ENCODE measurements at places on chromosomes 4 and X.

GRCh38 chr4:70706044-70706461 lies 15.7 kb upstream of the RUFY3 start:
- peak overlapping the region; percentile 94 for H3K4me3 ChIP-seq
- no peak for DNase-seq
- peaks cover 28% of the 10 kb centered on the region for H3K4me1 ChIP-seq
- no peaks in the 10 kb centered on the region for H3K36me3 ChIP-seq
- H3K27me3 ChIP-seq, result peaks cover 3% of the 10 kb centered on the region

DNA sequence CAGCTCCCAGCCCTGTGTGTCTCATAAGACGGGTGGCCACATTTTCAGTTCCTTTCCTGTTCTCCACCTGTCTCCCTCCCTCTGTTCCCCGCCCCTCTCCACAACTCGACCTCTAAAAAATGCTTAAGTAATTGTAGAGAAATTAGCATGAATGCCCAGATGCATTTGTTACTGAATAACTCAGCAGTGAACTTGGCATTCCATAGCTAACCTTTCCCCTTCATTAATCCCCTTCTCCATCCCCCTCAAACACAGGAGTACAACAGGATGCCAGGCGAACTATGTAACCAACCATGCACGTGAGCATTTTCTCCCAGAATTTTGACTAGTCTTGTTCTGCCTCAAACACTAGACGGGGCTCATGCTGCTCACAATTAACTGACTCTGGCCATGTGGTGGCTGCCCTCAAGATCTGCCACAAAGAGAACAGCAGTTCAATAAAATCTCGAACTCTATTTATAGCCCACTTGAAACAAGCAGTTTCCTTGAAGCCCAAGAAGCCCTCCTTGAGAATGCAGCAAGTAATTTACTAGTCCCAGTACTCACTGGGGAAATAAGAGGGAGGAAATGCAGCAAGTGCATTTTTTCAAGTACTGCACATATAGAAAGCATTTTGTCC lies 351.2 kb downstream of the ARHGAP24 start:
- H3K4me1 ChIP-seq, result no peaks in the 10 kb centered on the region
- no peak for DNase-seq
- H3K4me3 ChIP-seq, result no peak overlapping the region
- no peaks in the 10 kb centered on the region for H3K27me3 ChIP-seq
- H3K27ac ChIP-seq, result no peak overlapping the region

- H3K27me3 ChIP-seq, result no peaks in the 10 kb centered on the region
- no peak overlapping the region for H3K27ac ChIP-seq
- DNase-seq, result no peak
- no peak overlapping the region for H3K4me3 ChIP-seq
Observed at GRCh38 chr4:181138116-181138515, 1105.1 kb upstream of the TENM3 start.

DNA sequence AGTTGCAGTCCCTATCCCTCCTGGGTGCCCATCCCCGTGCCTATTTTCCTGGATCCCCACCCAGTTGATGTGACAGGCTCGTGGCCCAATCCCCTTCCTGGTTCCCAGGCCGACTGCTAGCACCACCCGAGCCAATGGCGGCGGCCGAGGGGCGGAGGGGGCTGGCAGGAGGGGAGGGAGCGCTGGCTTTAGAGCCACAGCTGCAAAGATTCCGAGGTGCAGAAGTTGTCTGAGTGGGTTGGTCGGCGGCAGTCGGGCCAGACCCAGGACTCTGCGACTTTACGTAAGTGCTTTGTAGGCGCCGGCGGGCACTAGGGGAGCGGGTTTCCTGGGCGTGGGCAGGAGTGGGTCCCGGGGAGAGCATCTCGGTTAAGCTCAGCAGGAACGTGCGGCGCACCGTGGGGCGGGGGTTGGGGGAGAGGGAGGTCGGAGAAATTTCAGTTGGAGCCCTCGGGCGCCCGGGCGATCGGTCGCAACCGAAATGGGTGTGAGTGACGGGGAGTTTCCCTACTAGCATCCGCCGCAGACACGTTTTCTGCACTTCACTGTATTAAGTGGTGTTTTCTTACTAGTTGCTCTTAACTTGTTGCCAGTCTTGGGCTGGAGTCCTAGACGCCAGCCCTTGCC lies at the start of gene PLS3:
TSS of gene PLS3 (plus strand) at position 197 of the 627 bp plus-strand sequence. CDS start 49,077 bp downstream, outside the sequence.
- no peaks in the 10 kb centered on the region for H3K4me1 ChIP-seq
- H3K27ac ChIP-seq, result no peak within 1 kb of the TSS
- H3K36me3 ChIP-seq, result no peaks in the 10 kb centered on the region
- peak within 1 kb of the TSS; percentile 67 for H3K4me3 ChIP-seq
- DNase-seq, result peak; percentile 0

DNA sequence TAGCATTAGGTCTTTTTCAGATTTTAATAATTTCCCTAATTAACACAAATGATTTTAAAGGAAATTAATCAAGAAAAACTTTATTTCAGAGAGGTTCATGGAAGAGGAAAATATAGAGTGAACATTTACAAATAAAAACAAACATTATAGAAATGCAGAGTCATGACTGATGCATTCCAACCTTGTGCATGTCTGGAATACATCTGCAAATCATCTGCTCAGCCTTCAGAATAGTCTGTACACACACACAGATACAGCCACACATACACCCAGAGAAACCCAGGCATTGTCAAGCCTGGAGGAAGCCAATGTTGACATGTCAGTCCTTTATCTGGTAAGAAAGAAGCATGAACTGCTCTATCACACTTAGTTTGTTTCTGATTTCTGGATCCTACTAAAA lies 61.3 kb upstream of the NFKB1 start:
- H3K27me3 ChIP-seq, result peaks cover 12% of the 10 kb centered on the region
- no peak for DNase-seq
- H3K36me3 ChIP-seq, result peaks cover 3% of the 10 kb centered on the region
- H3K27ac ChIP-seq, result no peak overlapping the region
- no peaks in the 10 kb centered on the region for H3K4me1 ChIP-seq
- no peak overlapping the region for H3K4me3 ChIP-seq

GRCh38 chr4:183360161-183360919 lies 38.1 kb upstream of the CLDN24 start:
- no peak overlapping the region for H3K4me3 ChIP-seq
- DNase-seq, result no peak
- no peaks in the 10 kb centered on the region for H3K36me3 ChIP-seq

DNA sequence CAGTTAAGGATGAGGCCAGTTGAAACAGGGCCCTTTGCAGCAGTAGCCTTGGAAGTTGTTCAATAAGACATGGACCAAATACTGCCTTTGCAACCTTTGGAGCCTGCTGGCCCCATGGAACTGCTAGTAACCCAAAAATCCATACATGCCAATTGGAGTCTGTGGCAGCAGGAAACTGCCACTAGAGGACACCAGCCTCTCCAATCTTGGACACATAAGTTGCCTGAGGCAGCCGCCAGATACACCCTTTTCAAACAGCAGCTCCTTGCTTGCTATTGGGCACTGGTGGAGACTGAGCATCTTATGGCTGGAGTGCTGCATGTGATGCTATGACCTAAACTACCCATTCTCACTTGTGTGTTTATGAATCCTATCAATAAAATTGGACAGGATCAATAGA lies 14.8 kb upstream of the LAP3 start:
- no peak for DNase-seq
- H3K27ac ChIP-seq, result no peak overlapping the region
- H3K4me1 ChIP-seq, result no peaks in the 10 kb centered on the region
- H3K27me3 ChIP-seq, result peaks cover 1% of the 10 kb centered on the region

- DNase-seq, result no peak
- H3K36me3 ChIP-seq, result no peaks in the 10 kb centered on the region
- H3K27me3 ChIP-seq, result no peaks in the 10 kb centered on the region
Observed at GRCh38 chr4:166301266-166301665, 428.2 kb downstream of the TLL1 start.

DNA sequence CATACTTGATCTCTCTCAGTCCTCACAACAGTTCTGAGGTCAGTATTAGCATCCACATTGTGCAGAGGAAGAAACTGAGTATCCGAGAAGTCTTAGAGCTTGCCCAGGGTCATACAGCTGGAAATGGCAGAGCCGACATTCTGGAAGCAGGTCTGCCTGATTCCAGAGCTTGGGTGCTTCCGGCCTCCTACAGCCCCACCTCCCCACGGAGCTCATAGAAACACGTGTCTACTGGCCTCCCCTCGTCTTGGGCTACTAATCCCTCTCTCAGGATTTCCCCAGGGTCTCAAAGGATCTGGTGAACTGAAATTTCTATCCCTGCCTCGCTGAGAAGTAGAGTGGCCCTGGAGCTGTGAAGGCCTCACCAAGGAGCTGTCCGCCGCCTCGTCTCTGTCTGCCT lies 12.0 kb upstream of the KDM5C start:
- H3K4me1 ChIP-seq, result no peaks in the 10 kb centered on the region
- DNase-seq, result no peak
- no peak overlapping the region for H3K4me3 ChIP-seq
- H3K36me3 ChIP-seq, result no peaks in the 10 kb centered on the region
- no peak overlapping the region for H3K27ac ChIP-seq

DNA sequence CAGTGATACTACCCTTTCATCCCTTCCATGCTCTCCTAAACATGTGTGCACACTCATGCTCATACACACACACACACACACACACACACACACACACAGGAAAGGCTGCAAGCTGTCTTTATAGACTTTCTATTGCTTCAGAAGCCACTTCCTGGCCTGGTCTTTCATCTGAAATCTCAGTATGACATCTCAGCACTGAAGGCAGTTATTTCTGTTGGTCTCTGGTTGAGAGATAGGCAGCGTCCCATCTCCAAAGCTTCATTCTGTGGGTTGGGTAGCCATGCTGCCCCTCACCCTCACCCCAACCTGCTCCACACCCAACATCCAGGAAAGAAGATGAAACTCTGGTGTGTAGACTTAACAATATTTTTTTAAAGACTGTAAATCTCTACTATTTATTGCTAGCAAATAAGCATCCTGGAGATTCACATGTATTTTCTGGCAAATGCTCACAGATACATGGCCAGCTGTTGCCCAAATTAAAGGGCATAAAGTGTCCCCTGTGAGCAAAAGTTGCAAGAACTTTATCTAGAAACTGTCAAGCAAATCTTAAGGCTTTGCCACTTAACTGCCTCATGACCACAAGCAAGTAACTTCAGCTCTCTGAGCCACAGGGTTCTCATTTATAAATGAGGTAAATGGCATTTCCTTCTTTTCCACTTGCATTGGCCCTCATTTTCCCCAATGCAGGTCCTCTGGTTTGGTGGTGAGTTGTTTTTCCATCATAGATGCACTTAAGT lies 189.8 kb upstream of the AFF2 start:
- peak overlapping the region; percentile 42 for H3K4me3 ChIP-seq
- DNase-seq, result peak; percentile 40
- no peaks in the 10 kb centered on the region for H3K27me3 ChIP-seq
- H3K27ac ChIP-seq, result peak overlapping the region; percentile 78
- H3K4me1 ChIP-seq, result peaks cover 34% of the 10 kb centered on the region

GRCh38 chrX:9906919-9907318 lies 60.2 kb upstream of the CLDN34 start:
- DNase-seq, result no peak
- no peak overlapping the region for H3K27ac ChIP-seq
- H3K4me3 ChIP-seq, result no peak overlapping the region
- peaks cover 14% of the 10 kb centered on the region for H3K27me3 ChIP-seq

DNA sequence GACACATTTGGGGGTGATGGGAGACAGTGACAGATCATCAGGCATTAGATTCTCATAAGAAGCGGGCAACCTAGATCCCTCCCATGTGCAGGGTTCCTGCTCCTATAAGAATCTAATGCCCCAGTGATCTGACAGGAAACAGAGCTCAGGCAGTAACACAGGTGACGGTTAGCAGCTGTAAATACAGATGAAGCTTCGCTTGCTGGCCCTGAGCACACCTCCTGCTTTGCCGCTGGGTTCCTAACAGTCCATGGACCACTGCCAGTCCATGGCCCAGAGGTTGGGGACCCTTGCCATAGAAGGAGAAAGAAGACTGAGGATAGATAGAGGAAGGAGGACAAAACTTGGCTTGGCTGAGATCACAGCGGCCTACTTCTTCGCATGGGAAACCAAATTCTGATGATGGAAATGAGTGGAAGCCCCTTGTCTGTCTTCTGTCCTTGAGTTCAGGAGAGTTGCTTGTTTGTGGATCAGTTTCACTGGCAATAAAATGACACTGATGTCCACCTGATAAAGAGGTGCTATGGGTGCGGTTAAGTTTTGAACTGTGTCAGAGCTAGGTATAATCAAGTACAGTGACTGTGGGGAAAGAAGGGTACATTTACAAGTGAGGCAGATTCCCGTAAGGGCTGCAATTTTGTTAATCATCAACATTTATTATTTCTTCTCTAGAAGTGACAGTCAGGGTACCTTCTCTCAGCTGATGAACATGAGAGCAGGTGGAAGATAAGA lies 1.7 kb upstream of the TIFA start:
- no peak for DNase-seq
- peaks cover 13% of the 10 kb centered on the region for H3K36me3 ChIP-seq
- H3K4me3 ChIP-seq, result peak overlapping the region; percentile 87
- no peaks in the 10 kb centered on the region for H3K27me3 ChIP-seq
- H3K4me1 ChIP-seq, result peaks cover 73% of the 10 kb centered on the region

DNA sequence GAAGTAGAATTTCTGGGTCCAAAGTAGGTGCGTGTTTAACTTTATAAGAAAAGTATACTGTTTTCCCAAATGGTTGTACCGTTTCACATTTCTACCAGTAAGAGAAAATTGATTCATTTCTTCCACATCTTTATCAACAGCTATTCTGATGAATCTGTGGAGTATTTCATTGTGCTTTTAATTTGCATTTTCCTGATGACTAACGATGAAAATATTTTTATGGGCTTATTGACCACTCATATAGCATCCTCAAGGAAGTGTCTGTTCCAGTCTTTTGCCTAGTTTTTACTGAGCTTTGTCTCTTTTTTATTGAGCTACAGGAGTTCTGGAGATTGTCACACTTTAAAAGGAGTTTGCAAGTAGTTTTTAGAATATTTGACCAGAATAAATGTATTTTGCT lies 92.6 kb downstream of the ASB9 start:
- no peak overlapping the region for H3K4me3 ChIP-seq
- no peaks in the 10 kb centered on the region for H3K4me1 ChIP-seq
- H3K36me3 ChIP-seq, result no peaks in the 10 kb centered on the region
- no peak overlapping the region for H3K27ac ChIP-seq

GRCh38 chr4:143225167-143225566 lies 40.5 kb downstream of the USP38 start:
- H3K27me3 ChIP-seq, result no peaks in the 10 kb centered on the region
- DNase-seq, result no peak
- H3K4me3 ChIP-seq, result no peak overlapping the region
- H3K4me1 ChIP-seq, result no peaks in the 10 kb centered on the region

GRCh38 chr4:188941524-188942119 lies 802.4 kb downstream of the TRIML1 start:
- DNase-seq, result no peak
- no peak overlapping the region for H3K27ac ChIP-seq
- no peak overlapping the region for H3K4me3 ChIP-seq
- H3K4me1 ChIP-seq, result no peaks in the 10 kb centered on the region
- no peaks in the 10 kb centered on the region for H3K27me3 ChIP-seq

GRCh38 chr4:13355111-13355880 lies 128.8 kb downstream of the RAB28 start:
- no peaks in the 10 kb centered on the region for H3K4me1 ChIP-seq
- no peak overlapping the region for H3K4me3 ChIP-seq
- no peak overlapping the region for H3K27ac ChIP-seq

- H3K4me3 ChIP-seq, result no peak overlapping the region
- no peak overlapping the region for H3K27ac ChIP-seq
- H3K4me1 ChIP-seq, result peaks cover 26% of the 10 kb centered on the region
- H3K36me3 ChIP-seq, result peaks cover 19% of the 10 kb centered on the region
- no peak for DNase-seq
Observed at GRCh38 chrX:109635146-109635545, 10.2 kb upstream of the KCNE5 start.
